ENCODE measurements at places on chromosomes 3 and 15.
A peak's percentile ranks its signal among the peaks of the same experiment; 100 is the strongest.

GRCh38 chr15:41523097-41523496 is 9.5 kb upstream of the LTK start:
- no peak for DNase-seq

DNA sequence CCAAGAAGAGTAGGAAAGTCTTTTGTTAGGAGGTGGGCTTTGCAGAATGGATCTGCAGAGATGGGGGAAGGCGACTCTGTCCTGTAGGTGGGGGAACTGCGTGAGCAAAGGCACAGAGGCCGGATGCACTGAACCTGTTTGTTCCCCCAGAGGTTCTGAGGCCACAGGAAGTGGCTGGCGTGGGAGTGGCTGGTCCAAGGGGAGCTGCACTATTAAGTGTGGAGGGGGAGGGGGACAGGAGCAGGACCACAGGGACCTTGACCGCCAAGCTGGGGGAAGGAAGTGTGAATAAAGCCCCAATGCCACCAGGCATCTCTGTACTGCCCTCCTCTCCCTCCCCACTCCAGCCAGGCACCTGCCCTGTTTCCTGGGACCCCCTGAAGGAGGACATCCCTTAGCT is 51.8 kb downstream of the CYP11A1 start:
- no peak for DNase-seq

DNA sequence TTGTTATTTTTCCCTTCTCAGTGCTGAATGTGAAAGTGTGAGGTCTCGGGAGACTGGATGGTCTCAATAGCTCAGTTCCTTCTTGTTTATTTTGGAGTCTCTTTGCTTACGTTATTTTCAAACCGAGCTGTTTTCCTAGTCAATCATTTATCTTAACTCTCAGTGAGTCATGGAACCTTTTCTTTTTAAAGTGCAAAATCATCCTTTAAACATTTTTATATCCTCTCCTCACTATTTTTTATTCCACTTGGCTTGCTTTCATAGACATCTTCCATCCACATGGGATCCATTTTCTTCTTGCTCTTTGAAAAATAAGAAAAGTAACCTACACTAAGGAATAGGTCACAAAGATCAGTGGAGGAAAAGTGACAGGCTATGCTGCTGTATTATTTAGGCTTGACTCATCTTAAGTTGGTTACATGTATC is 497.8 kb downstream of the NAALADL2 start:
- DNase-seq: peak; percentile 37

- no peak for DNase-seq
Observed at GRCh38 chr3:177211503-177212277, 14.4 kb upstream of the TBL1XR1 start.

GRCh38 chr15:35181538-35181937 is 96.4 kb upstream of the NANOGP8 start:
- no peak for DNase-seq

- no peak for DNase-seq
Observed at GRCh38 chr15:31840849-31841476, 189.4 kb upstream of the CHRNA7 start.

DNA sequence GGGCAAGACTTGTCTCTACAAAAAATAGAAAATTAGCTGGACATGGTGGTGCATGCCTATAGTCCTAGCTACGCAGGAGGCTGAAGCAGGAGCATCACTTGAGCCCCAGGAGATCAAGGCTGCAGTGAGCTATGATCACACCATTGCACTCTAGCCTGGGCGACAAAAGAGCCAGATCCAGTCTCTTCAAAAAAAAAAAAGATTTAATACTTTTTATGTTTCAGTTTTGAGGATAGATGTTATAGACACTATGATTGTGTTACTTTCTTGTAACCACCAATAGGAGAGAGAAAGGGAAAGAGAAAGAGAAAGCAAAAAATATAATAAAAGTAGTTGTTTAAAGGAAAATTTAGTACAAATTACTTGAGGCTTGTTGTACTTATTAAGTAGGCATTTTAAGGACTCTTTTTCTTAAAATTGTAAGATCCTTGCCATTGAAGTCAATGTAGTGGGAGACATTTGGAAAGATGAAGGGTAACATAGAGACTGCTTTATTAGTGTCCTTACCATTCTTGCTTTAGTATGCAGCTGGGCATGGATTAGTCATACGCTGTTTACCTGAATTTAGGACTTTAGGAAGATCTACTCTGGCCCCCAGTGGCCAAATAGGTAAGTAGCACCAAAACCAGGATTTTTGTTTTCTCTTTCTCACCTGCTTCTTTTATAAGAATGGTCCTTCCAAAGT is 35.1 kb upstream of the ZDHHC23 start:
- peak; percentile 33 for DNase-seq

GRCh38 chr15:30956216-30957124 is 35.0 kb downstream of the MTMR10 start:
- DNase-seq: no peak

DNA sequence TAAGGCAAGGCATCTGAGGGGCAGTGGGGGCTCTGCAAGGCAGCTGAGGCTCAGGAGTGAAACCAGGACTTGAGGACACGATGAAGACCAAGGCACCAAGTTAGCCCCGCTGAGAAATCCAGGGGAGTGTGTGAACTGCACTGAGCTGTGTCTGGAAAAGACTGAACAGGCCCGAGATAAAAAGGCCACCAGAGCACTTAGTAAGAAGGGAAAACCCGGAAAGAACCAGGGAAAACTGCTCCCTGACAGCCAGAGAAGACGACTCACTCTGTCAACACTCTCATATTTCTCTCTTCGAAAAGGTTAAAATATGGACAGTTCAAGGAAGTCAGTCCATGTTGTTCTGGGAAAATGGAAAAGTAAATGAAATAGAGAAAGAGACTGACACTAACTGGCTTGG is 109.0 kb downstream of the SEC22A start:
- no peak for DNase-seq

DNA sequence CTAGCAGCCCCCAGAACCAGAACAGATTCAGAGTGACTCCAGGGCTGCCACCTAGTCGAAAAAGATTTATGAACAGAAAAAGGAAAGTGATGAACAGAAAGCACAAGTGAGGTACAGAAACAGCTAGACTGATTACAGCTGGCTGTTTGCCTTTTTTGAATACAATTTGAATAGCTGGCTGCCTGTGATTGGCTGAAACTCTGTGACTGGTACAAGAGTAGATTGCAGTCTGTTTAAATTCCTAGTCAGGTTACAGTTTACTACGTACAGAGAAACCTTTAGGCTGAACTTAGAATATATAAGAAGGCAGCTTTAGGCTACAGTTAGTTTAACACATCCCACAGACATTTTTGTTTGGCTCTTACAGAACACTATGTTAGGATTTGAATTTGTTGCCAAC is 10.0 kb downstream of the CCDC13 start:
- DNase-seq: no peak

- DNase-seq: no peak
Observed at GRCh38 chr15:99170476-99171065, 65.7 kb downstream of the SYNM start.

- no peak for DNase-seq
Observed at GRCh38 chr15:100115066-100115710, 226.6 kb downstream of the ADAMTS17 start.

DNA sequence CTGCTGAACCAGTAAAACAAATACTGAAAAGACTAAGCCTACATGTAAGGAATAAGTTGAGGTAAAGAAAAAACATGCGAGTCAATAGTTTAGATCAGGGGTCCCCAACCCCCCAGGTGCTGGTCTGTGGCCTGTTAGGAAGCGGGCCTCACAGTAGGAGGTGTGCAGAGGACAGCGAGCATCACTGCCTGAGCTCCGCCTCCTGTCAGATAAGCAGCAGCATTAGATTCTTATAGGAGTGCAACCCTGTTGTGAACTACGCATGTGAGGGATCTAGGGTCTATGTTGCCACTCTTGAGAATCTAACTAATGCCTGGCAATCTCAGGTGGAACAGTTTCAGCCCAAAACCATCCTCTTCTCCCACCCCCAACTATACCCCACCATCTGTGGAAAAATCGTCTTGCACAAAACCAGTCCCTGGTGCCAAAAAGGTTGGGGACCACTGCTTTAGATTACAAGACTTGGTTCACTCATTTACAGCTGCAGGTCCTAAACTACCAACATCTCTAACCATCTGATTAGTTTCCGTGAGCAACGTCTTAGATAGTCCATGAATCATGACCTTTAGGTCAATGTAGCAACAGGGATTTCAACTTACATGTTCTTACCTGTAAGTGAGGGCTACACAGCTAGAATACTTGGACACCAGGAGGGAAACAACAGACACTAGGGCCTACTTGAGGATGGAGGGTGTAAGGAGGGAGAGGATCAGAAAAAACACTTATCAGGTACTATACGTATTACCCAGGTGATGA is 66.7 kb downstream of the TRANK1 start:
- no peak for DNase-seq

DNA sequence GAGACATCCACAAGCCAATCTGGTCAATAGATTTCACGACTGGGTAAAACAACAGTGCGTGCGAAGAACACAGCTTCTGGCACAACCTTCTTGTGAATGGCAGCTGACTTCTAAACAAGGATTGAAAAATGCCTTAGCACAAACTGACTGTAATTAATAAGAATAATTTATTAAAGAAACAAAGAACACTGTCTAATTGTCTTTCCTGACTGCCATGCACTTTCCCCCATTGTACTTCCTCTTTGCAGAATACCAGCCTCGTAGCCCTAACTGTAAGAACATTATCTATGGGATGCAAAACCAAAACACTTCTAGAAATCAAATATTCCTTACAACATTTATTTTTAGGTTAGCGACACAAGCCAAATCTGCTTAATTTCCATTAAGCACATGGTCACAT is 6.5 kb downstream of the FOXP1 start:
- DNase-seq: no peak

GRCh38 chr15:100405179-100405578 is 63.4 kb upstream of the ADAMTS17 start:
- DNase-seq: no peak

DNA sequence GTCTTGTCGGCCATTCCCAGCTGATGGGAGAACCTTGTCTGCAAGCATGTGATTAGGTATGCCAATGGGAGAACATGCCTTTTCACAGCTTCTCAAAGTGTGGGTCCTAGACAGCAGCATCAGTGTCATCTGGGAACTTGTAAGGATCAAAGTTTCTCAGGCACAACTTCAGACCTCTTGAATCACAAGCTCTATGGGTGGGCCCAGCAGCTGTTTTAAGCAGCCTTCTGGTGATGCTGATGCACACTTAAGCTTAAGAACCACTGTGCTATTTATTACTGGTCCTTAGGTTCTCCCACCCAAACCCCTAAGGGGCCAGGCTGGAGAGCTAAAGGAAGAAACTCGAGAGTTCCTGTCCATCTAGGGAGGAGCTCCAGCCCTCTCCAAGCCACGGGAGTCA is 453.9 kb upstream of the PROK2 start:
- DNase-seq: no peak

DNA sequence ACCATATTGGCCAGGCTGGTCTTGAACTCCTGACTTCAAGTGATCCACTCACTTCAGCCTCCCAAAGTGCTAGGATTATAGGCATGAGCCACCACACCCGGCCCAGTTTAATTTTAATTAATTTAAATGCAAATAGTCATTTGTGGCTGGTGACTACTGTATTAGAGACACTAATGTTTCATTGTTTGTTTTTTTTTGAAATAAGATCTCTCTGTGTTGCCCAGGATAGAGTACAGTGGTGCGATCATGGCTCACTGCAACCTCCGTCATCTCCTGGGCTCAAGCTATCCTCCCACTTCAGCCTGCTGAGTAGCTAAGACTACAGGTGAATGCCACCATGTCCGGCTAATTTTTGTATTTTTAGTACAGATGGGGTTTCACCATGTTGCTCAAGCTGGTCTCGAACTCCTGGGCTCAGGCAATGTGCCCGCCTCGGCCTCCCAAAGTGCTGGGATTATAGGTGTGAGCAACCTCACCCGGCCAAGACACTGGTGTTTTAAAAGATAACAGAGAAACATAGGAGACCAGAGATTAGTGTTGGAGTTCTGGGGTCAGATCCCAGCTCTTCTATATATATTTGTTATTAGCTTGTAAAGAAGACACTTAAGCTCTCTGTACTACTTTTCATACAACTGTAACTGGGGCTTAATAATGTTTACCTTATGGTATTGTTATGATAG is 34.5 kb upstream of the RAB11A start:
- DNase-seq: no peak

GRCh38 chr15:89165677-89166076 is 55.7 kb downstream of the RLBP1 start:
- DNase-seq: no peak

DNA sequence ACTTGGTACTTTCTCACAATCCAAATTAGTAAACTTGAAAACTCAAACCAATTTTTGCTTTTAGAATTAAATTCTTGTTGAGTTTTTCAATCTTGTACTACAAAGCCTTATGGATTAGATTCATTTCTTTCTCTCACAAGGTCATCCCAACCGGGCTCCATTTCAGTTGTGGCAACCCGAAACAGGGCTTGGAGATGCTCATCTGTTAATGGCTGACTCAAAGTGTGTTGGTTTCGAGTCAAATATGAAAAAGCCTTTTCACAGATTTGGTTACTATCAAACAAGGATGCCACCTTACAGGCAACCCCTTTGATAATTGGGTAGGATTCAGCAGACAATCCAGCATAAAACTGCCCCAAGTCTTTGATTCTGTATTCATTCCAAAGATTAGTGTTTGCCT is 1.8 kb downstream of the EPM2AIP1 start:
- no peak for DNase-seq

DNA sequence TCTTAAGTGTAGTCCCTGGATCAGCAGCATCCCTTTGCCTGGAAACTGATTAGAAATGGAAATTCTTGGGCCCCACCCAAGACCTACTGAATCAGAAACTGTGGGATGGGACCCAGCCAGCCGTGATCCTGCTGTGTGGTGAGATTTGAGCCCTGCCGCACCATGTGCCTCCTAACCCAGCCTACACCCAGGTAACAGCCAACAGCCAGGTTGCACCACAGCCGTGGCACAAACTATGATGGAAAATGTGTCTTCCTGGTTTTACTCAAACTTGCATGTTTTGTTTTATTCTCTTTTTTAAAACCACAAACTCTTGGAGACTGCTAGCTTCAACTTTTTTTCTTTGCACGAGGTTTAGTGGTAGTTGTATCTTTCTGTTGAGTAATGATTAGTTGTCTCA is 2.6 kb downstream of the LIMD1 start:
- no peak for DNase-seq

GRCh38 chr15:41263891-41264351 is 32.9 kb downstream of the CHP1 start:
- no peak for DNase-seq

DNA sequence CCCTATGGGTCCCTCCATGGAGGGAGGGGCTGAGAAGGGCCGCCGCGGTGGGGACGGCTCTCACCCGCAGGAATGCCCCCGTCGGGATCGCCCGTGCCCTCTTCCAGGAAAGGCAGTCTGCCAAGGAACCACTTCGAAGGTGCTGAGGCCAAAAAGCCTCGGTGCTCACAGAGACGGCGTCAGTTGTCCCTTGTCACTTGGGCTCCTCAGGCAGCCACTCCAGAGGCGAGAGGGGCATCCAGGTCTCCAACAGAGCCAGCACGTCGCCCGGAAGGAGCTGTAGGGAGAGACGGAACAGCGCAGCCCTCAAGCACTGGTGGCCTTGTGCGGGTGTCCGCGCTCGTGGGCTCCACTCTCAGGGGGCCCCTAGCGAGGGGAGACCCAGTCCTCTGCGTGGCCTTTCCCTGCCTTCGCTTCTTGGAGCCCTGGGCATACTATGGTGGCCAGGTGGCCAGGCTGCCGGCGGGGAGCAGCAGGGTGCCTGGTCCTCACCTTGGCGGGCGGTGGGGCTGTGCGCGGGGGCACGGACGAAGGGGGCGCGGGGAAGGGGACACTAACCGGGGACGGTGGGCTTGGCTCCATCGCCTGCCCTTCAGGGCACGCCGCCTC is 994 bp downstream of the MESP1 start:
- DNase-seq: no peak
